Neural progenitor cell (in vitro differentiated cells): ENCODE measurements at places on chromosomes 1 and 21. TPM values are rescaled to one million over a fixed set of nuclear protein-coding genes. Genes with fewer than 3 reads are reported as not detected.
A peak's percentile ranks its signal among the peaks of the same experiment; 100 is the strongest.

DNA sequence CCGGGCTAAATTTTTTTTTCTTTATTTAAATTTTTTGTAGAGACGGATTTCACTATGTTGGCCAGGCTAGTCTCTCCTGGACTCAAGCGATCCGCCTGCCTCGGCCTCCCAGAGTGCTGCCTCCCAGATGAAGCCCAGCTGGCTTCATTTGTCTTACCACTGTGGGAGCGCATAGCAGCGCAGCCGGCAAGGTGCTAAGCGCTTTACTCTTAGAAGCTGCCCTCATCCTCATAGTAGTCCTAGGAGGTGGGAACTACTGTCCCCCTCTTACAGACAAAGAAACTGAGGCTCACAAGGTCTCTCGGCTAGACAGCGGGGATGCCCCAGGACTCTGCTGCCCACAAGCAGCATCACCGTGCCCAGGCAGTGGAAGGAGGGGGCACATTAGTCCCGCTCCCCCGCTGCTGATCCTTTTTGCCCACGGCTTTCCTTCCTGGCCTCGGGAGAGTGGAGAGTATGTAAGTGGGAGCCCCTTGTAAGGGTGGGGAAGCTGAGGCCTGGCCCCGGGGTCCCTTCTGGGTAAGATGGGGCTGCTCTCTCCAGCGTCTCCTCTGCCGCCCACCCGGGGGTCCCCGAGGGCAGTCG lies 726 bp downstream of the TMEM54 start:
- peak; percentile 43 for DNase-seq

DNA sequence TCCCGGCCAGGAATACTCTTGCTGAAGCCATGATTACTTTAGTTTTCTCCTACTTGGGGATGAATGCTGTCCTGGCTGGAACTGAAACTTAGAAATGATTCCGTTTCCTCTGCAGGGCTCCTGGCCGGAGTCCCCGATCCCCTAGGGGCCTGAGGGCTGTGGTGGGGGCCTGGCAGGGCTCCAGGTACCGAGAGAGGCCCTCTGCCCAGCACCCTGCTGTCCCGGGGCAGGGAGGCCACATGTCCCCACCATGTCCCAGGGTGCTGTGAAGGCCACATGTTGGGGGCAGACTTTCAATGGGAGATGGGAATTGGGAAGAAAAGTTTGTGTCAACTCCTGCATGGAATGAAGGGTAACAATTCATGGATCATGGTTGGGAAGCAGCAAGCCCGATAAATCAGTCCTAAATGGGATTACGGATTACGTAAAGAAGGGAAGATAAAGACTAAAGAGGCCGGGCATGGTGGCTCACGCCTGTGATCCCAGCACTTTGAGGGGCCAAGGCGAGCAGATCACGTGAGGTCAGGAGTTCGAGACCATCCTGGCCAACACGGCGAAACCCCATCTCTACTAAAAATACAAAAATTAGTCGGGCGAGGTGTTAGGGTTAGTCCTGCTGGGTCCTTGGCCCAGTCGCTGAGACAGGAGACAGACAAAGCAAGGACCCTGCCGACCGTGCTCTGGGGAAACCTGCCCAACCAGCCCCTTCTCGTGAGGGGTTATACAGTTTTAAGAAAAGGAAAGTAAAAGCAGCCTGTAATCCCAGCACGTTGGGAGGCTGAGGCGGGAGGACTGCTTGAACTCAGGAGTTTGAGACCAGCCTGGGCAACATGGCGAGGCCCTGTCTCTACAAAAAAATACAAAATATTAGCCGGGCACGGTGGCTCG lies 37.6 kb downstream of the MORN1 start:
- no peak for DNase-seq

DNA sequence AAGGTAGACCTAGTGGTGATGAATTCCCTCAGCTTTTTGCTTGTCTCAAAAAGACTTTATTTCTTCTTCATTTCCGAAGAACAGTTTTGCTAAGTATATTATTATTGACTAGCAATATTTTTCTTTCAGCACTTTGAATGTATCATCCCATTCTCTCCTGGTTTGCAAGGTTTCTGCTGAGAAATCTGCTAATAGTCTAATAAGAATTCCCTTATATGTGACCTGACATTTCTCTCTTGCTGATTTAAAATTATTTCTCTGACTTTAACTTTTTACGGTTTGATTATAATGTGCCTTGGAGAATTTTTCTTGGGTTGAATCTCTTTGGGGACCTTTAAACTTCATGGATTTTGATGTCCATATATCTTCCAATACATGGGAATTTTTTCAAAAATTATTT lies 628.3 kb upstream of the ADGRL2 start:
- no peak for DNase-seq

- peak; percentile 31 for DNase-seq
Measured at GRCh38 chr1:50279622-50280330, 143.5 kb downstream of the DMRTA2 start.

GRCh38 chr21:29302359-29302875 lies 3.7 kb downstream of the BACH1 start:
- no peak for DNase-seq

DNA sequence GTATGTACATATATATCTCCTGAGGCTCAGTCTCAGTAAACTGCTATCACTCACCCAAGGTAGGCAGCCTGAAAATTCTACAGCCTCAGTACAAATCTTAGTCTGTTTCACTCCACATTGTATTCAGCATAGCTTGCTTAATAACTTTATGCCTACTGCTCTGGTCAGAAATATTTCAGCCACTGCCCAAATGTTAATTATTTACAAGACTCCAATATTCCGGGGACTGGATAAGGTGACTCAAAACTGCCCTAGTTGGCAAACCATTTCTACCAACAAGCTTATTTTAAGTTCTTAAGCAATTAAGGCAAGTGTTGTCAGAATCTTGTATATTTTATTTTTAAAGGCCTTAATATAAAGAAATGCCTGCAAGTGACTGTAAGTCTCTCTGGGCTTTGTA lies 114.8 kb downstream of the LRRIQ3 start:
- no peak for DNase-seq

GRCh38 chr1:231238298-231238697 lies 2.7 kb upstream of the GNPAT start:
- DNase-seq, result no peak

GRCh38 chr1:88980870-88981269 lies 11.6 kb downstream of the KYAT3 start:
- DNase-seq, result no peak

DNA sequence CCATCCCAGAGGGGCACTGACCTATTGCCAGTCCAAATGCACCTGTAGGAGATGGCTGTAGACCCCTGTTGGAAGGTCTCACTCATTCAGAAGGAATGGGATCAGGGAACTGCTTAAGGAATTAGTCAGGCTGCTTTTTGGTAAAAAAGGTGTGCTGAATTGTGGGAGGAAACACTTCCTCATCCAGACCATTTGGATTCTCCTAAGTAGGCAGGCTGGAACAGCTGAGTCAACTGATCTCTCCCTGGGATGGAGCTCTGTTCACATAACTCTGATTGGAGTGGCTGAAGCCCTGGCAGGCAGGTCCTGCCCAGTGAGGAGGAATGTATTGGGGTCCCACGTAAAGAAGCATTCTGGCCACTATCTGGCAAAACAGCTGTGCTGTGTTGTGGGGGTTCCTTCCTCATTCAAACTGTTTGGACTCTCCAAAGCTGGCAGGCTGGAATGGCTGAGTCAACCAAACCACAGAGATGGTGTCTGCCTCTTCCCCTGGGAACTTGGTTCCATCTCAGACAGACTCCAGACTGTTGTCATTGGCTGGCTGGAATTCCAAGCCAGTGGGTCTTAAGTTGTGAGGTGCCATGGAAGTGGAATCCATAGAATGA lies 70.7 kb upstream of the PDC start:
- no peak for DNase-seq

DNA sequence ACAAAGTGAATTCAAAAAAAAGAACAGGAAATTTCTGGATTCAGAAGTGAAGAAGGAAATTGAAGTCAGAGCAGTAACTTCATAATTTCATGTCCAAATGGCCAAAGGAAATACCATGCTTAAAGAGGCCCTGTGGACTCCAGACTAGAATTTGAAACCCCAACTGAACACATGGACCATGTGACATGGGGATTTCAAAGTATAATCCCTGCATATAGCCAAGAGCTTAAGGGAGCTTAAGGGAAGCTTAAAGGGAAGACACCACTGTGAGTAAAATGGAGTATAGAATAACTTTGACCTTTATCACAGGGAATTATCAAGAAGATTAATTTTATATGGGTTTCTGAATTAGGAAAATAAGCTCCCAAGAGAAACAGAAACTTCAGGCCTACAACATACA lies 241.8 kb upstream of the POGK start:
- no peak for DNase-seq

- DNase-seq, result no peak
Measured at GRCh38 chr1:221897321-221897721, 155.4 kb upstream of the DUSP10 start.

DNA sequence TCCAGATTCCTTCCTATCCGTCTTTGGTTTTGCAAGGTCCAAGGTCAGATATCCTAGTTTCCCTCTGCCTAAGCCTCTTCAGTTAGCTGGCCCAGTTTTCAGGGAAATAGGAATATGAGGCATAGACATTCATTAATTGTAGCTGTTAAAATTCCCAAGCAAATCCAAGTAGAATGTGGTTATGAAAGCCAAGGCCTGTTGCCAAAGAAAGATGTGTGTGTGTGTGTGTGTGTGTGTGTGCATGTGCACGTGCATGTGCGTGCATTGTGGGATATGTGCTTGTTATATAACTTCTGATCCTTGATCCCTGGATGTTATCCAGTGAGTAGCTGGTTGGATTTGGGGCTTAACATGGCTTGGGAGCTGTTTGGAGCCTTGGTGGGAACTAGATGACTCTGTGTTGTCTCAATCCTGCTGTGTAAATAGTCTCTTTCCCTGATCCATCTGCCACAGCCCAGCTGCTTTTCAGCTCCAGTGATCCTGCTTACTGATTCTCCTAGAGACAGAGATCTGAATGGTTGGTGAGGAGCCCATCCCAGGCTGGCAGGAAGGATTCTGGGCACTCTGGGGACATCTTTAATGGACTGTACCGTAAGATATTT lies 70.6 kb upstream of the GCLM start:
- no peak for DNase-seq

DNA sequence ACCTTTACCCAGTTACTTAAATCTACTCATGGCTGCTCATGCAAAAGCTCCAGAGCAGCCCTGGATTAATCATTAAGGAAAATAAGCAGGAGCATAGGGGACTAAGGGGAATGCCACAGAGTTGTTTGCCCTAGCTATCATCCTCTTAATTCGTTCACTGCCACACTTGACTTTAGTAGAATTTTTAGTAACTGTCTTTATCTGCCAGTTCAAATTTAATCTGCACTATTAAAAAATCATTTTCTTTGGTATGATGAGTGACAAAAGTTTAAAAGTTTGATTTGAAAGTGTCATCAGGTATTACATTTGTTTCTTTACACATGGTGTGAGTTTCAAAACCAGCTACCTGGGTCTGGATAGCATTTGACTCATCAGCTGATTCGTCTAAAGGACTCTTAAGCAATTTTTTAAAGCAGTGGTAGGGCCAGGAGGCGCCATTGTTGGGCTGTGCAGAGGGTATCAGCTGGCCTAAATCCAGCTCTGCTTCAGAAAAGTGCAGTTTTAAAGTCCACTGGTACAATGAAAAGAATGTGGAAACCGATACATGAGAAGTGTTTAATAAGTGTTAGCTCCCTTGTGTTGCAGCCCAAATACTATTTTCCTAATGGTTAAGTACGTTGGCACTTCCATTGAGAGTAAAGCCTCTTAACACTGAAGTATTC lies 69.9 kb upstream of the DR1 start:
- peak; percentile 8 for DNase-seq

GRCh38 chr1:206456577-206457370 lies 13.5 kb upstream of the IKBKE start:
- DNase-seq, result no peak

OTUD7B gene
- 10.7 and 15.5 TPM in 2 replicates for total RNA-seq

OR2T11 gene
- not detected in 2 replicates for total RNA-seq

CFAP107 gene
- not detected in 2 replicates for total RNA-seq

ATP1A4 gene
- total RNA-seq, result 0.17 and 0.62 TPM in 2 replicates
